ENCODE measurements at places on chromosomes 11 and 22. TPM values are rescaled to one million over a fixed set of nuclear protein-coding genes. Genes with fewer than 3 reads are reported as not detected.

DNA sequence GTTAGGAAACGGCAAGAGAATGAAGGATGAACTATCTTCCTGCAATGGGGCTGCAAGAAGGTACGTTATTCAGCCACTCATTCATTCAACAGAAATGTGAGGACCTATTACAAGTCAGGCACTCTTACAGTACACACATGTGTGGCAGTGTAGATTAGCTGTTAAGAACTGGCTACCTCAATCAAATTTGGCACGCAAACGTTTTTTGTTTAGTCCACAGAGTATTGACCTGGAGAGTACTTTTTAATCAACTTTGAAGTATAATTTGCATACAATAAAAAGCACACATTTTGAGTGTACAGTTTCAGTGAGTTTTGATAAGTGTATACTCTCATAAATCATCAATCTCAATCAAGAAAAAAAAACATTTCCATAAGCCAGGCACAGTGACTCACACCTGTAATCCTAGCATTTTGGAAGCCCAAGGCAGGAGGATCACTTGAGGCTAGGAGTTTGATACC is 24.2 kb downstream of the MRTFA start:
- DNase-seq: no peak

DNA sequence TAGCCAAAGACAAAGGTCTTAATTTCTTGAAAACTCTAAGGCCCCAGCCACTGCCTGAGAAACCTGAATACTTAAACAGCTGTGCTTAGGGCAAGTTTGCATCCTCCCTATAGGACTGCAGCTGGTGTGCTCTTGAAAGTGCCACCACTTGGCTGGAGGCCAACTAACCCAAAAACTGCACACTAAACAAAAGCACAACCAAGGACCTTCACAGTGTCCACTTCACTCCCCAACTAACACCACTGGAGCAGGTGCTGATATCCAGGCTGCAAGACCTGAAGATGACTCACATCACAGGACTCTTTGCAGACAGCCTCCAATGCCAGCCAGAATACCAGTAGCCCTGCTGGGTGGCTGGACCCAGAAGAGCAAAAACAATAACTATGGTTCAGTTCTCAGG is 357.7 kb upstream of the ARHGAP42 start:
- no peak for DNase-seq

- DNase-seq: no peak
These were observed 64.3 kb upstream of the PITPNB start for GRCh38 chr22:27983361-27983791.

GRCh38 chr11:31069447-31070205 is 299.9 kb downstream of the DCDC1 start:
- DNase-seq: no peak

- DNase-seq: peak; percentile 49
These were observed 15.7 kb downstream of the CRTAM start for GRCh38 chr11:122853971-122854446.

DNA sequence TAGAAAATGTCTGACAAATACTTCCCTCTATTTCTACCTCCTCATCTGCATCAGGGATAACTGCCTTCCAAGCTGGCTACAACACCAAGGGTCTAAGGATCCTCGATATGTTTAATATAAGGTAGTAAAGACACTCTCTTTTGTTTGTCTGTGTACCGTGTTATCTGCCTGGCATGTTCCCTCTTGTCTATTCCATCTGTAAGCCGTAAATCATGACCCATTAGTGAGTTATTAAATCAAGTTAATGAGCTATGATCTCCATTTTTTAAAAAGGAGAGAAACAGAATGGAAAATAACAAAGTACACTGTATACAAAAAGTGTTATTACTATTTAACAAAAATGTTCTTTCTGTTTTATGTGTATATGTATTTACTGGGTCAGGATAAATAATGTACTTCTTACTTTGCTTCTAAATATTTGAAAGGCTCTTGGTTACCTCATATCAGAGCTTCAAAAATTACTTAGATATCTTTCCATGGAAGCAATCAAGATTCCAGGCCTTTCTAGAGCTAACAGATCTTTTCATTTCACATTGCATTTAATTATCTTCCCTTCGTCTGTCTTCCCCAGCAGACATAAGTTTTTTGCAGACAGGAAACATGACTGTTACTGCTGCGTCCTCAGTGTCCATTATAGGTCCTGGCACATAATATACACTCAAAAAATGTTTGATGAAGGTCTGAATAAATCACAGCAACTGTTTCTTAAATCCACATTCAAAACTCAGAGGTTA is 342.6 kb upstream of the CCDC90B start:
- DNase-seq: no peak

GRCh38 chr11:77267962-77268361 is 33.5 kb downstream of the GDPD4 start:
- no peak for DNase-seq

DNA sequence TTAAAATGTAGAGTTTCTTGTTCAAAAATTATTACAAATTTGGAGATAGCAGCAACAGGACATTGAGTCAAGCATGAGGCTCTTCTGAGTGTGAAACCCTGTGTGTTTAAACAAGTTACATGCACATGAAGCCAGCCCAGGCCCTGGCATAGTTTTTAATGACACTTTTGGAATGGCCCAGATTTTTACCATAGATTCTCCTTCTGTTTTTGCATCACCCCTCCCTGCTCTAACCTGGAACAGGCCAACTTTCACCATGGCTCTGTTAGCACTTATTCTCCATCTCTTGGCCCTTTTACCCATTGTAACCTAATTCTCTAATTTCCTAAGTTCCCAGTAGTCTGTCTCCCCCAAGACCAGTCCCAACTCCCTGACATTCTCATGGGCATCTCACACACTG is 63.1 kb upstream of the PRSS23 start:
- no peak for DNase-seq

USP2 gene
- total RNA-seq: 0.13 TPM

C22orf42 gene
- not detected for total RNA-seq

DNA sequence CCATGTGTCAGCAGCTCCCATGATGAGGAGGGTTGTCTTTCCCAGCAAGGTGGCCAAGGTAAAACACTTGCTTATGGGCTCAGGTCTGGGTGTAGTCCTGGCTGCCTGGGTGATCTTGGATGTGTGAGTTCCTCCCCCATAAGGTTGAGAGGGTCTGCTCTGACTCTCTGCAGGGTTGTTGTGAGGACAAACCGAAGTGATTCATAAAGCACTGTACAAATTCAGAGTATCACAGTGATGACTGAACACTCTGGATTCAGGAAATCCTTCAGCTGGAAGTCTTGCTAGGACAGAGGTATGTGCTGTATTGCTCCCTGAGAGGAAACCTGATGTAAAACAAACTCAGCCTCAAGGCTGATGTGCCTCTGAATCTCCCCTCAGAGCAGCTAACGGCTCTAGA is 220.9 kb upstream of the PITPNB start:
- no peak for DNase-seq

GRCh38 chr11:95469258-95469657 is 238.3 kb upstream of the SESN3 start:
- no peak for DNase-seq

DNA sequence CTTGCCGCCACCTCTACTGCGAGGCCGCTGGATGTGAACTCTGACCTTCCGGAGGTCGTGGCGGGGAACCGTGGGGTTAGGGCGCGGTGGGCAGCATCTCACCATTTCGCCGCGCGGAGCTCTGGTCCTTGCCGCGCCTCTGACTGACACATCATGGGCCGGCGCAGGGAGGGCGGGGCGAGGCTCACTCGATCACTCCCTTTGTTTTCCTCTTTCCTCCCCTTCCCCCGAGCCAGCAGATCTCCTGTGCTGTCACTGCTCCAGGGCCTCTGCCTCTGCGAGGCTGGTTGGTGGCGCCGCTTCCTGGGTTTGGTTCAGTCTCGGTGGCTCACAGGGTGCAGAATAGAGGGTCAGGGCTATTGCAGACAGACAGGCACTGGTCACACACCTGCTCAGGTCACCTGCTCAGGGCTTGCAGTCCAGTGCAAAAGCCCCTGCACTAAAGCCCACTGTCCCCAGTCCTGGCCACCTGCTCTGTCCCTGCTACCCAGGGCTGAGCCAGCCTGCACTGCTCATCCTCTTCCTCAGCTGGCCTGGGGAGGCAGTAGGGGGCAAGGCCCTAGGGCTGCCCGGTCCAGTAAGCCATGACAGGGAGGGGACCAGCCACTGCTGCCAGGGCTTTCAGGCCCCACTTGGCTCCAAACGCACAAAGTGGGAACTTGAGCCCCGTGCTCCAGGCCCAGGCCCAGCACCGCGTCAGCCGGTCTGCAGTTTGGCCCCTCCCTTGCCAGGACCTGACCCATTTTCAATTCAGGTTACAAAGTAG is 36.2 kb downstream of the PISD start:
- DNase-seq: no peak

GRCh38 chr22:44182588-44183286 is 2.0 kb downstream of the PARVG start:
- DNase-seq: no peak

DNA sequence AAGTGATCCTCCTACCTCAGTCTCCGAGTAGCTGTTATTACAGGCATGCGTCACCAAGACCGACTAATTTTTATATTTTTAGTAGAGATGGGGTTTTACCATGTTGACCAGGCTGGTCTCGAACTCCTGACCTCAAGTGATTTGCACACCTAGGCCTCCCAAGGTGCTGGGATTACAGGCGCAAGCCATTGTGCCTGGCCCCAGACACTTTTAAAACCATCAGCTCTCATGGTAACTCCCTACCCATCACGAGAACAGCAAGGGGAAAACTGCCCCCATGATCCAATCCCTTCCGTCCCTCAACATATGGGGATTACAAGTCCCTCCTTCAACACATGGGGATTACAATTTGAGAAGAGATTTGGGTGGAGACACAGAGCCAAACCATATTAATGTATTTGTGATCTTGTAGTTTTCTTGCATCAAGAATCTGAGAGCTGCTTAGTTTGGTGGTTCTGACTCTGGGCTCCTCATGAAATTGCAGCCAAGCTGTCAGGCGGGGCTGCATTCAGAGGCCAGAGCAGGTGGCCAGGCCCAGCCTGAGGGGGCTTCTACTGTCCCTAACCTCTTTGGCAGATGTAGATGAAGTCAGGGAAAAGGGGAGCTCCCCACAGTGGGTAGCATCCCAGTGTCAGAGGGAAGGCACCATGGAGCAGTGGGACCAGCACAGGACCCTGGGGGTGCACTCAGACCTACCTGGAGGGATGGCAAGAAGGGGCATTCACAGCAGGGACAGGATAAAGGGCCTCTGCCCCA is 31.2 kb upstream of the PRAME start:
- DNase-seq: no peak

DNA sequence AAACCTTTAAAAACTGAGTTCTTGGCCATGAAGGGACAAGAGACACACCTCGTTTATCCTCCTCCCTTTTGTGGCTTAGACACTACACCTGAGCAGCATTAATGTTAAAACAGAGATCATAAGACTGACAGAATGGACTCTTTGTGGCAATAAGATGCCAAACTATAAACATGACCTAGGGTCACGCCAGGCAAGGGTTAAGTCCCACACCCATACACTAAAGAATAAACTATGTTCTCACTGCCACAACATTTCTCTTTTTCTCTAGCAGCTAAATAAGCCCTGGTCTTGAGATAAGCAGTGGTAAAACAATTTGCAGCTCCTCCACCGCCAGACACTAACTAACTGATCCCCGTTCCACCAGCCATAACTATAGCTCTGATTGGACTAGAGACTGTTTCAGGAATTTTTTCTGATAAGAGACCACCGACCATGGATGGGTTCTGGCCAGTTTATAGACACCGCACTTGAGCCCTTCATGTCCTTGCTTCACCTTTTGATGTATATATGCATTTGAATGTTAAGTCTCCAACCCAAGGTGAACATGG is 4.9 kb upstream of the SLCO2B1 start:
- DNase-seq: no peak
